ENCODE measurements at places on chromosomes 2 and 18.

DNA sequence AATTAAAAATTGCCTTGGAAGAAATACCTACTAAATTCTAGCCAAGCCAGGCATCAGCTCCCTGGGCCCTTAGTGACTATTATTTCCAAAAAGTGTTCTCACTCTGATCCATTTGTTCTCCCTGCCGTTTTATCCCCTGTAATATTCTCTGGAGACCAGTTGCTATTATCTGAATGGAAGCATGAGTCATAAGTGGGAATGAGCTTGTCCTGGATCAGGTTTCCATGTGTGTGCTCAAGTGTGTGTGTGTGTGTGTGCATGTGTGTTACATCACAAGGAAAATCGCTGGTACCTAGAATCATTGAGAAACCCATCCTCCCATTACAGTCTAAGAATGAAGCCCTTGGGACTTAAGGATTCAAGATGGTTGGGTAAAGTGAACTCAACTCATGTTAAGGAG lies 130.3 kb upstream of the CXCR4 start:
- no peak for DNase-seq

DNA sequence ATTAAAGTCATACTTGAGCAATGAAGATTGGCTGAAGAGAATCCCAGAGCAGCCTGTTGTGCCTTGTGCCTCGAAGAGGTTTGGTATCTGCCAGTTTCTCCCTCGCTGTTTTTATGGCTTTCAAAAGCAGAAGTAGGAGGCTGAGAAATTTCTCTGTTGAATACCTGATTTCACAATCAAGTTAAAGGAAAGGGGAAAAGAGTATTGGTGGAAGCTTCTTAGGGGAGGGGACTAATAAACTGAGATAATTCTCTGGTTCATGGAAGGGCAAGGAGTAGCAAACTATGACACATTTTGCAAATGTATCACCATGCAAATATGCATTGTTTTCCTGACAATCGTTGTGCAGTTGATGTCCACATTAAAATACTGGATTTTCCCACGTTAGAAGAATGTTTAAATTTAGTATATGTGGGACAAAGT lies at the start of gene IL1B:
IL1B (minus strand) TSS at position 85 of the 423 bp plus-strand sequence. CDS start 550 bp downstream, outside the sequence.
- no peak for DNase-seq

- DNase-seq, result no peak
These were observed 187.9 kb downstream of the NEDD4L start for GRCh38 chr18:58231930-58232329.

- no peak for DNase-seq
These were observed 62.6 kb downstream of the ODC1 start for GRCh38 chr2:10385501-10385900.

DNA sequence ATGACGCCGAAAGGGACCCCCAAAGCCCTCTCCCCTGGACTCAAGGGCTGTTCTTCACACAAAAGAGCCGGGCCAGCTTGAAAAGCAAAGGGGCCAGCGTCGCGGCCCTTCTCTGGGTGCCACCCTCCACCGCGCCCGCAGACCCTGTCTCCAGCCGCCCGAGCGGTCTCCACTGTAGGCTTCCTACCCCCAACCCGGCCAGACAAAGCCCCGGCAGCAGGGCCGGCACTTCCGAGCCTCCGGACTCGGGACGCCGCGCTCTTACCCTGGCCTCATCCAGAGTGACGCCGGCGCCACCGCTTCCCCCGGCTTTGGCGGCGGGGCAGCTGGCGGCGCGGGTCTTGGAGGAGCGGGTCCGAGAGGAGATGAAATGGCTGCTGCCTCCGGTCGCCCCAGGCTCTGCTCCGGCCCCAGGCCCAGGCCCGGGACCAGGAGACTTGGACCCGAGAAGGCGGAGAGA lies 603 bp downstream of the ATAD2B start:
- peak; percentile 19 for DNase-seq

All from activated CD4-positive, alpha-beta T cell treated with anti-CD3 and anti-CD28 coated beads, Interleukin-2, amount 50 U/mL, for 16 hours (primary cell).